ENCODE measurements at places on chromosomes 16 and 17.

DNA sequence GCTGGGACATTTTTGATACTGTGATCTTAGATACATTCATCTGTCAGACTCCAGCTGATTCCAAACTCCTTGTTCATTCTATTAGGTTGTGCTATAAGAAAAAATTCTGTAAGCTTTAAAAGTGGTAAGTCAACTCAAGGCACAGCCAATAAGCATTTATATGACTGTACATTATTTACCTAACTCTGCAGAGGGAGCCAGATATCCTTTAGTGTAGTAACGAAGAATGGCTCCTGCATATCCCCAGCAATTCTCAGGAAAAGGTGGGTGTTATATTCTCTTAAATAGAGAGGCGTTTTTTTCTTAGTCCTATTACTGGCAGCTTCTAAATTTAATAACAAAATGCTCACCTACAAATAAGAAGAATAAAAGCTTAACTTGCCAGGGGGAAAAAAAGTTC, 374.3 kb upstream of the GOT2 start:
- no peak for DNase-seq

DNA sequence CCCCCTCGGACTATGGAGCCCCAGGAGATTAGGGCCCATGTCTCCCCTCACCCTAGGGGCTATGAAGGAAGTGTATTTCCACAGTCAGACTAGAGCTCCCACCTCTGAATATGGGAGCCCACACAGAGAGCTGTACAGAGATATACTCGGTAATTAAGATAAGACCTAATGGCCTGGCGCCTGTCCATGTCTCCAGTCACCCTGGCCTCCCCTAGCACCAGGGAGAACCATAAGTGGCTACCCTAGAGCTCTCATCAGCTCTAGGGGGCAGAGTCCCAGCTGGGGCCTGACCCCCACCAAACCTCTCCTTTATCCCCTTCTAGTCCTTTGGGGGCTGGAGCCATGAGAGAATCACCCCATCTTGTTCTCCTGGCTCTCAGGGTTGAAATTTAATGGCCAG, 2.4 kb downstream of the TMEM101 start:
- no peak for DNase-seq

DNA sequence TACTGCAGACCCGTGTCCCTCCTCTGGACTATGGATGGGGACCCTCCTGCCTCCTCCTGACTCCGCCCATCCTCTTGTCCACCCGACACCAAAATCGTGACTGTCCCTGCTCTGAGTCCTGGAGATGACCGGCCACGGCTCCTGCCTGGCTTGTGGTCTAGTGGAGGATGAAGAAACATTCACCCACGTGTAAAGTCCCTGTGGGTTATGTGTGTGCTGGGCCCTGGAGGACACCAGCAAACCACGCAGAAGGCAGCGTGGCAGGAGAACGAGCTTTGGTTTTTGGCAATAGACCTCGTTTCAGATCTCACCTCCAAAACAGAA, 11.9 kb downstream of the SPNS2 start:
- no peak for DNase-seq

DNA sequence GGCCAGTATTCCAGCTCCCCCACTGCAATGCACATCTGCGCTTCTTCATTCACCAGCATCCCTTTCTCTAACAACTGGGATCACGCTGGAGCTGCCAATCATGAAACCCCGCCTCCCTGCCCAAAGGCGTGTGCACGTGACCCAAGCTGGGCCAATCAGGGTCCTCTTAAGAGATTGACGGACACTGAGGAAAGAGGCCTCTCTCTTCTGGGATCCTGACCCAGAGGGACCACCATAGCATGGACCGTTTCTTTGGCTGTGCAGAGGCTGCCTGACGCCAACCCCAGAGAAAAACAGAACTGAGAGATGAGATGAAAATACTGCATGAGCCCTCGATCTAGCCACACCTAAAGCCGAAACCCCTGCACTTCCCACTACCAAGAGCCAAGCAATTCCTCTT, 32.0 kb downstream of the COTL1 start:
- DNase-seq: no peak

DNA sequence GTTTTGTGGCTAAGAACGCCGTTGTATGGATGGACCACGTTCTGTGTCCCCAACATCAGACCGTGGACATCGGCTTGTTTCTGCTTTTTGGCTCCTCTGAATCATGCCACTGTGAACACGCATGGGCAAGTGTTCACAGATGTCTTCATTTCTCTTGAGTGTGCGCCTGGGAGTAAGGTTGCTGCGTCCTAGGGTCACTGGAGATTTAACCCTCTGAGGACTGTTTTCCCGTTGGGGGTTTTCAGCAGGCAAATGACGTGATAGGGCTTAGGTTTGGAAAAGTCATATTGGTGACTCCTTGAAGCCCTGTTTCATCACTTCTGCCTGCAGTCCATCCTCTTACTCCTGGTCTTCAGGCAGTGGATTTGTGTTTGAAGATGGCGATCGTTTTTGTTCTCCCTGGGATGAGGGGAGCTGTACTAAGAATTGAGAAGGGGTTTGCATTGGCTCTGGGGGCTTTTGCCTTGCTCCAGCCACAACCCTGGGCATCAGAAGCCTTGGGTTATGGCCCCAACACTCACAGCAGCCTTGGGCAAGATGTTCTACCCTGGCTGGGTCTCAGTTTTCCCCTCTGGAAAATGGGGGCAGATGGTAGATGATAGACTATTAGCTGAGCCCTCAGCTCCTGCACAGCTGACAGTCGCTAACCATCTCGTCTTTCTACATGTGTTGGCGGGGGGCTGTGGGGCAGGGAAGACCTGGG, 67.2 kb upstream of the CIBAR2 start:
- no peak for DNase-seq

GRCh38 chr16:71387045-71387871, 28.7 kb downstream of the CALB2 start:
- no peak for DNase-seq

DNA sequence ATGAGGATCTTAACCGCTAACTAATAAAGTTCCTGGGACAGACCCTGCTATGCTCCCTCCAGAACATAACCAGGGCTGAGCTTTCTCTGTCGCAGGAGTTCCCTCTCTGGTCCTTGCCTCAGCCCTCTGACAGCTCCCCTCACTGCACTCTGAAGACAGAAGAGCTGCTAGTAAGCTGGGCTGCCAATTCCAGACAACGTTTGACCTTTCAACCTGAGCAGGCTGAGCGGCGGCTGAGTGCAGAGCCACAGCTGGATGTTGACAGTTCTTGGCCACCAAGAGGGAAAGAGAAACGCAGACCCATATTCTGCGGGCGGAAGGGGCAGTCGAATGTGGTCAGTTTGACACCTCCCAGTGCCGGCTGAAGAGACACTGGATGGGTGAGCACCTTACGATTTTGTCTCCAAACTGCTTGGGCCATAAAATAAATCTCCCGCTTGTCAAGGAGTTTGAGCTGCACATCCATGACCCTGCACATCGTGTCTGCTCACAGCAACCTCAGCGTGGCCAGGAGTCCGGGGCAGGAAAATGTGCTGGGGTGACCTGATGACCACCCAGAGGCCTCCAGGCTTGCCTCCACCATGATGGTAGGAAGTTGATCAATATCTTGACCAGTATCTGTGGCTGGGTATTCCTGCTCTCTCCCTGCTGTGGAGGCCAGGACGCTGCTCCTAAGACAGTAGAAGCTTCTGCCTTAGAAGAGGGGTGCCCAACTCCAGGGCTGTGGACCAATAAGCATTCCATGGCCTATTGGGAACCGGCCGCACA, 209.2 kb downstream of the PARN start:
- DNase-seq: no peak

DNA sequence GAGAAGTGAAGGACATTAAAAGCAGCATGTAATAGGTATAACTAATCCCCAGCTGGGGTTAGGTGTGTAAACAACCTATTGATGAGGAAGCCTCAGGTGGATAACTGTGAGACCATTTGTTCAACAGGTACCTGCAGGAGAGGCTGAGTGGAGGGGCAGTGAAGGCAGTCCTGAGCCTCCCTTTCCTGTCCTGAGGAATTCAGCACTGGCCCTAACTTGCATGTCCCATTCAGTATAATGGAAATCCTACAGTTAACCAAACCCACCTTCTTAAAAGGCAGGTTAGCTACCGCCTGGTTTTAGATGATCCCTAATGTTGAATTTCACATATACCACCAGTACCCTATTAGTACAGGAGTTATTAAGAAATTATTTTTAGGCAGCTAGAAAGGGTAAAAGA, 225.9 kb upstream of the GOT2 start:
- DNase-seq: no peak

DNA sequence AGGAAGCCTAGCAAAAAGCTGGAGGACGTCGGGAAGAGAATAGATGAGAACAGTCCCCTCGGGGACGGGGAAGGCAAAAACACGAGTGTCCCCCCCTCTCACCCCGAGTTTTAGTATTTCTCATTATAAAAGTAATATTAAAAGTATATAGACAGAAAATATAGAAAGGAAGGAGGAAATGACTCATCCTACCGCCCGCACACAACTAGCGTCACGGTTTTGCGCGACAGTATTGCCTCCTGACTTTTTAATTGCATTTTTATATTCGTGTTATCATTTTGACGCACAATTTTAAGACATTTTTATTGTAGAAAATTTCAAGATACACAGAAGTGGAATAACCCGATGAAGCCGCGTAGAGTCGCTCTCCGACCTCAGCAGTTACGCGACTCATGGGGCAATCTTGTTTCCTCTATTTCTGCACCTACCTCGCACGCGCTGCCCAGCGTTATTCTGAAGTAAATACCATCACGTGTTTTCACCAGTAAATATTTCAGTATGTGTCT, 652 bp upstream of the SLC25A19 start:
- DNase-seq: no peak

DNA sequence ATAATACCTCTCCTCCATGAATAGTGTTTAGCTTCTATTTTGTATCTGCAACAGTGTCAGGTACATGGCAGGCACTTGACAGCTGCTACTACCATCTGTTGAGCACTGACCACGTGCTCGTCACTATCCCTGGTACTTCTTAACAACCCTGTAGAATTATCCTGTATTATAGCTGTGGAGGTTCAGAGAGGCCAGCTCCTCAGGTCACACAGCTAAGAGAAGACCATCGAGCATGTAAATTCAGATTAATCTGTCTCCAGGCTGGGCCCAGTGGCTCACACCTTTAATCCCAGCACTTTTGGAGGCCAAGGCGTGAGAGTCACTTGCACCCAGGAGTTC, 26.3 kb downstream of the WSB1 start:
- DNase-seq: no peak

DNA sequence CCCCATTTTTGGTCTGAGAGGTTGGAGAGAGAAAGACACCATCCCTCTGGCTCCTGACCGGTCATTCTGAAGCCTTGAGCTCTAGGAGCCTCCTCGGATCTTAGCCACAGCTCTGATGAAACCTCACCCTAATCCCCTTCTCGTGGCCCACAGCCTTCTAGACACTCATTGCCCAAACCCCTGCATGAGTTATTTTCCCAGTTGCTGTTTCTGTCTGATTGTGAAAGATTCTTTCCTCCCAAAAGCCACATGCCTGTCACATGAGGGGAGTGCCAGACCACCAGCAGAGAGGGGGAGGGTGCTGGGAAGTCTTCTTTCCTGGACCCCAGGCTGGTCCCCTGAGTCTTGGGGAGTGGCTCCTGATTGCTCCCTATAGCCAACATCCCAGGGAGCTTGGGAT, 17.6 kb upstream of the ABR start:
- no peak for DNase-seq

GRCh38 chr17:5581655-5582054, 2.7 kb downstream of the NLRP1 start:
- no peak for DNase-seq

DNA sequence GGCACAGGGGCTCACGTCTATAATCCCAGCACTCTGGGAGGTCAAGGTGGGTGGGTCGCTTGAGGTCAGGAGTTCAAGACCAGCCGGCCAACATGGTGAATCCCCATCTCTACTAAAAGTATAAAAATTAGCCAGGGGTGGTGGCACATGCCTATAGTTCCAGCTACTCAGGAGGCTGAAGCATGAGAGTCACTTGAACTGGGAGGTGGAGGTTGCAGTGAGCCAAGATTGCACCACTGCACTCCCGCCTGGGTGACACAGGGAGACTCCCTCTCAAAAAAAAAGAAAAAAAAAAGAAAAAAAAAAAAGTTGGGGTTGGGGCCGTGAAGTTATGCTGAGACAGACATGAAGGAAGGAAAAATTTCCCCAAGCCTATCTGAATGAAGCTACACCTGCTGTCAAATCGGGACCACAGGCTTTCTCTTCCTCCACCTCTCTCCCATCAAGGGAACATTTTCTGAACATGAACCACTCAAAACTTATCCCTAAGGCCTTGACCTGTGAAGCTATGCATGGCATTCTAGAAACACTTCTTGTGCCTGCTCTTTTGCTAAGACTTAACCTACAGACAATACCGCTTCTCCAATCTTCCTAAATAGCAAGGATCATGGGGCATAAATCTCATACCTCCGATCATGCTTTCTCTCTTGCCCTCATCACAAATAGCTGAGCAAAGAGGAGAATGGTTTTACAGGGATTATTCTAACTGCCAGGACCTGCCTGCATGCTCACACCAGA, 88.6 kb downstream of the CYTH1 start:
- no peak for DNase-seq

DNA sequence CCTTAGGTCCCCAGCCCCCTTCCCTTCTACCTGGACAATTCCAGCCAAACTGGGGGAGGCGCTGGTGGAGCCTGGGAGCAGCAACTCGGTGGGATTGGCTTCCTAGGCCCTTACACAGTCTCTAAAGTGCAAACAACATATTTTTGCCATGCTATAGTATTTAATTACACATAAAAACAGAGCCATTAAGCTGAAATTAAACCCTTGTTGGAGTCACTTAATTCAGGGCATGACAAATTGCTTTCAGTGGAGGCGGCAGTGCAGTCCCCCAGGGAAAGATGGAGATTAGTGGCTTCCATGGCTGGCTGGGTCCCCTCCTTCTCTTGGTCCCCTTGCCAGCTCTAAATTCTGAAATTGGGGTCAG, 17.3 kb downstream of the IGFBP4 start:
- DNase-seq: no peak

- DNase-seq: no peak
These were observed 6.5 kb upstream of the ZNF778 start for GRCh38 chr16:89210904-89211515.

- DNase-seq: no peak
These were observed 6.9 kb downstream of the HERPUD1 start for GRCh38 chr16:56938664-56939513.

- DNase-seq: no peak
These were observed 2.5 kb downstream of the KIF1C start for GRCh38 chr17:5000237-5000639.

- no peak for DNase-seq
These were observed 115.9 kb upstream of the CIBAR2 start for GRCh38 chr16:85227946-85228862.

DNA sequence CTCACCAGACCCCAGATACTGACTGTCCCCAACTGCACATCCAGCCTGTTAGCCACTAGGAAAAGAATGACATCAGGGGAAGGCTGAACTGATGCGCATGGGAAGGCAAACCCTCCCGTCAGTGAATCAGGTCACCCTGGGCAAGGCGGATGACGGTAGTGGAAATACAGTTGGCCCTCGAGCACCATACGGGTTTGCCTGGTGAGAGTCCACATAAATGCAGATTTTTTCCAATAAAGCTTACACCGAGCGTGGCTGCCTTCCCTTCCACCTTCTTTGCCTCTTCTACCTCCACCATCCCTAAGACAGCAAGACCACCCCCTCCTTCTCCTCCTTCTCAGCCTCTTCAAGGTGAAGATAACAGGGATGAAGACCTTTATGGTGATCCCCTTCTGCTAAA, 236.1 kb upstream of the TNRC6C start:
- no peak for DNase-seq

GRCh38 chr16:74892574-74893461, 92.1 kb downstream of the WDR59 start:
- DNase-seq: no peak

GRCh38 chr16:59878999-59879398, 1144.9 kb upstream of the GOT2 start:
- DNase-seq: no peak

Measured in fibroblast of the conjunctiva (primary cell).